ENCODE measurements at places on chromosomes 6 and 20.

GRCh38 chr20:38125157-38126056, 39.7 kb downstream of the TGM2 start:
- DNase-seq, result peak; percentile 91

DNA sequence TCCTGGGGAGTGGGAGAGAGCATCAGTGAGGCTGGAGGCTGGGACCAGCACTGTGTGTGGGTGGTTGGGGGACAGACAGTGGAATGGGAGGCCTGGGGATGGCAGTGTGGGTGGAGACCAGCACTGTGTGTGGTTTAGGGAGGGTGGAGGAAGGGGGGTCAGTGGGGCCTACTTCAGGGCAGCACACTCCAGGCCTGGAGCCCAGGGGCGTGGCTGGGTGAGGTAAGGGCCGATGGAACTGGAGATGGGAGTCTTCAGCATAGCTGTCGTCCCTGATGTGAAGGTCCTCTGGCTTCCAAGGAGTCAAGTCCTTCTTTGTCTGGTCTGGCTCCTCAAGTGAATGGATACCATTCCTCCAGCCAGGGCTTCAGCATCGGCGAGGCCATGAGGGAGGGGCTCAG, 18.6 kb downstream of the KCNK17 start:
- peak; percentile 18 for DNase-seq

DNA sequence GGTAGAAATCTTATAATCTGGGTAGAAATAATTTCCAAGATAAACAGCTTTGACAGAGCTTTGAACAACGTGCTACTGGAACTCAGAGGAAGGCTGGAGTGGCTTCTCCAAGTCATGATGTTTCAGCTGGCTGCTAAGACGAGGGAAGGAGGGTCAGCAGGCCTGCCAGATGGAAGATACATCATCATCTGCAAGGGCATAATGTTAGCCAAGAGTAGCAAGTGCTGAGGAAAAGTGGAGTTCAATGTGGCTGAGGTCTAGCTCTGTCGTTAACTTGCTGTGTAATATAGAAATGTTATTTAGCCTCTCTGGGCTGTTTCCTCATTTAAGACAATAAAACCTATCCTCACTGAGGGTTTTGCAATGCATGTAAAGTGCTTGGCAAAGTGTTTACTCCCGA, 35.1 kb downstream of the RGS17 start:
- no peak for DNase-seq

DNA sequence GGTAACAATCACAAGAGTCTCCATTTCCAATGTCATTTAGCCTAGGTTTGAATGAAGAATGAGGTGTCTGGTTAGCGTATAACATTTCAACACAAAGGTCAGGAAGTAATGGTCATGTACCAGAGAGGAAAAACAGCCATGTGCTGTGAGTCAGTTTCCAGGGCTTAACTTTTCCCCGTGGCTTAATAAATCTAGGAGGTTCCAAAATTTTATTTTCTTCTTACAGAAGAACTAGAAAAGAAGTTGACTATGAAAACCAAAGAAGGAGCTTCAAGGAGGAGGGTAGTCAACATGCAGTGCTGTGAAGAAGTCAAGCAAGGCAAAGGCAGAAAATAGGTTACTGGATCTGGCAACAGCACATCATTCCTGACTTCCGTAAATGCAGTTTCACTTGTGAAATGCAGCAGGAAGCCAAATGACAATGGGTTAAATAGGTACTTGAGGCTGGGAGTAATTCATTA, 8.4 kb upstream of the GABRR2 start:
- peak; percentile 26 for DNase-seq

GRCh38 chr20:19416627-19417026, 204.2 kb downstream of the SLC24A3 start:
- DNase-seq, result no peak

- DNase-seq, result no peak
These were observed 5.6 kb downstream of the GDF5 start for GRCh38 chr20:35432430-35432735.

GRCh38 chr6:69867639-69867976, 1.3 kb downstream of the COL19A1 start:
- DNase-seq, result peak; percentile 2

DNA sequence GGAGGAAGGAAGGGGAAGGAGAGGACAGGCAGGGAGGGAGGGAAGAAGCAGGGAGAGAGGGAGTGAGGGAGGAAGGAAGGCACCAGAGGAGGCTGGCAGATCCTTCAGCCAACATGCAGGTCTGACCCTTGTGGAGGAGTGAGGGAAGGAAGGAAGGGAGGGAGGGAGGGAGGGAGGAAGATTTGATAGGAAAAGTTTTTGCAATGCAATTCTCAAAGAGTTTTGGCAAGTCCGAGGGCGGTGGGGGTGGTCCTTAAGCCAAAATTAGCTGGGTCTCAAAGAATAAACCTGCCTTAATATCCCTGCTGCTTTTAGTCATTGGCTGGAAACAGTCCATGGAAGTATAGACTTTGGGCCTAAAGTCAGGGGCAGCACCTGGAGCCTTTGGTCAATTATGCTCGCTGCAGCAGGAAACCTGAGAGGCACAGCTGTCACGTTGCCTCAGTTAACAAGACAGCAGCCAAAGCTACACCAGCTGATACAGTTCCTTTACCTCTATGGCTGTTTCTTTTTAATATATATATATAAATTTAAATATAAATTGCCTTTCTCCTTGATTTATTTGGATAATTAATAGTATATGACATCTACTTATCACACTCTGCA, 115.7 kb upstream of the RALGAPA2 start:
- no peak for DNase-seq

DNA sequence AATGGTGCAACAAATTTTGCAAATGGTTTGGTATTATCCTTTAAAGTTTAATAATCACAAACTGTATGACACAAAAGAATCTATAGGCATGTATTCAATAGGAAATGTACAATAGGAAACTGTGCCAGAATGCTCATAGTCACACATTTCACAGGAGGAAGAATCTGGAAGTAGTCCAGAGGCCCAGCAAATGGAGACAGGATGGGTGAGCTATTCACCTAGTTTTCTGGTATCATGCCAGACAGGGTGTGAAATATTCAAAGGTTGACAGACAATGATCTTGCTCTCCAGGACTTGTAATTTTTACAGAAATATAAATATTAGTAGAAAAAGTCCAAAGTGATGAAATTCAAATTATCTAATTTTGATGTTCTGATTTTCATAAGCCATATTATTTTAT, 520.1 kb upstream of the IMPG1 start:
- no peak for DNase-seq

DNA sequence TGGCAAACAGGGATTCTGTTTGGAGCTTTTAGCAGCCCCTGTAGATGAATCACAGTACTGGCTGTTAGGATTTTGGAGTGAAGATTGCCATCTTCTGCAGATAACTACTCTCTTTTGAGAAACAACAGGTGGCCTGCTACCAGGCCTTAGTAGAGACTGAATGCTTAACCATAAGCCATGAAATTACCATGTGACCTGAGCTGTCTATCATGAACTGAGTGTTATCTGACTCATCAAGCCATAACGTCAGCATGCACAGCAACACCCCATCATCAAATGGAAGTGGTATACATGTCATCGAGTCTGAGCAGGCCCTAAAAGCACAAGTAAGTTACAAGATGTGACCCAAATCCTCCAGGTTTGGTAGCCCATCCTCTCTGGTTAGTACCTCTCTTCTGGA, 132.6 kb downstream of the GPR63 start:
- DNase-seq, result no peak

GRCh38 chr6:85942844-85943243, 300.2 kb upstream of the SYNCRIP start:
- no peak for DNase-seq

DNA sequence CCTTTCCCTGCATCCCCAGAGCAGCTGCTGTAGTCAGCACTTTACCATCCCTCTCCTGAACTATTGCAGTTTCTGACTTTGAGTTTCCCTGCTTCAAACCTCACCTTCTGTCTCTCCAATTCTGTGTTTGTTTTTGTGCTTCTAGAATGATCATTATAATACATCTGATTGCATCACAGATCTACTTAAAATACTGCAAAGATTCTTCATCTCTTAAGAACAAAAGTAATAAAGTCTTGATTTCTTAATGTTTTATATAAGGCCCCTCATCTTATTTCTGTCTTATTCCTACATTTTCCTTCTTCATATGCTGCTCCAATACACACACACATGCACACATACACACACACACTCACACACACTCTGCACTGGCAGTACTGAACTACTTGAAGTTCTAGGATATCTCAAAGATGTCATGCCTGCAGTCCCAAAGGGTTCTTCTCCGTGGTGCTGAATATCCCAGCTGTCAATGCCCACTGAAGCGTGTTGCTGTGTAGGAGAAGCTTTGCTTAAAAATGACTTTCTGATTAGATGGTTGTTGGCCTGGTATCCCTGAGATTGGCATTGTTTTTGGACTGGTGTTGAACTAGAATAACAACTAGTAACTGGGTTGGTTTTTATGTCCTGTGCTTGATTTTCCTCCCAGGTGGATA, 97.2 kb downstream of the MAP3K4 start:
- no peak for DNase-seq

DNA sequence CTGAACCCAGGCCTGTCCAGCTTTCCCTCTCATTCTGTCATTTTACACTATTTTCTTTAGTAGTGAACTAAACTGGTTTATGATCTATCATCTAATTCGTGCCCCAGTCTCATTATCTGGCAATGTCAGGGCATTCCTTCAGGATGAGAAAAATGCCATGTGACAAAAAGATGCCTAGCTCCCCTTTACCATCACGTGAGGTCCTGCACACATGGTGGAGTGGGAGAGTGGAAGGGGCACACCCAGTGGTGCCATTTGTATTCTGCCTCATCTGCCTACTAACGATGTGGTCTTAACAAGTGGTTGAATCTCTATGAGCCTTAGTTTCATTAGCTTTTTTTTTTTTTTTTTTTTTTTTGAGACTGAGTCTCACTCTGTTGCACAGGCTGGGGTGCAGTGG, 41.2 kb downstream of the CDC5L start:
- peak; percentile 40 for DNase-seq
